Activated naive CD4-positive, alpha-beta T cell (primary cell): ENCODE measurements at places on chromosomes 12 and 14.

DNA sequence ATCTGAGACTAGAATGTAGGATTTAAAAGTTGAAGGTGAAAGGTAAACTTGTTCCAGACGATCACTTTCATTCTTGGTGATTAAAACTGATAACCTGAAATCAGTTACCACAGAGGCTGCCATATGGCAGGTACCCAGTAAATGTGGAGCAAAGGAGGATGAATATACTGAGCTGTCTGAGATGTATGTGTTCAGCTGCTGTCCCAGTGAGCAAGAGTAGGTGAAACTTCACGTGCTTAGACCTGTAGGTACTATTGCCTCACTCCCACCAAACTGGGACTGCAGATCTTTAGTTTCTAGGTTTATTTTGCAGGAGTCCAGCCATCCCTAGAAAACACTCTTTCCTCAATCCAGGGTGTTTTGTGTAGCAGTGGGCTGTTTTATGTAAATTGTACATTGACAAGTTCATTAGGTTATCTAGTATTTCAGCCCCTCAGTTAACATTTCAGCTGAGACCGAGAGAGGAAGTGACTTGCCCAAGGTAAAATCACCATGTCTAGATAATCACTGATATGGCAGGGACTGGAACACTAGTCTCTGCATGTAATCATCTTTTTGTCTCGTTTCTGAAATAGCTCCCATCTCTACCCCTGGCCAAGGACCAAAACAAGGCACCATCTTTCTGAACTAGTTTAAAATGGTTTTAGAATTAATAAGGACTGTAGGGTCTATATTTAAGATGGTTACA lies 62.7 kb downstream of the ATG14 start:
- no peak for DNase-seq

GRCh38 chr12:29763301-29763683 lies 20.4 kb downstream of the TMTC1 start:
- no peak for DNase-seq

GRCh38 chr14:37018571-37019240 lies 153.7 kb downstream of the SLC25A21 start:
- no peak for DNase-seq

DNA sequence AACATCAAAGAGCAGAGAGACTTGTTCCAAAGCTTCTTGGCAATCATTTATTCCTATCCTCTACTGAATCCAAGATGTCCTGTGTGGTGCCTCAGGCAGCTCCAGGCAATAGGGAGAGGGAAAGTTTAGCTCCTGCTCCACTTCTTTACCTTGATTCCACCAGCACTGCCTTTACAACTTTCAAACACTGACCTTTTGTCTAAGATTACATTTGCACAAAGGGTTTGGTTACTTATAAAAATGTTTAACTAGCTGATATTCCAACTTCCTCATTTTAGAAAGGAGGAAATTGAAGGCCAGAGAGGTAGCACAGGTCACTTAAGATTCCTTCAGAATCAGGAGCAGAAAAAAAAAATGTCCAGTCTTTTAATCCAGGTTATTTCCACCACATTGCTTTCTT lies 192.7 kb downstream of the BTG1 start:
- DNase-seq = no peak

DNA sequence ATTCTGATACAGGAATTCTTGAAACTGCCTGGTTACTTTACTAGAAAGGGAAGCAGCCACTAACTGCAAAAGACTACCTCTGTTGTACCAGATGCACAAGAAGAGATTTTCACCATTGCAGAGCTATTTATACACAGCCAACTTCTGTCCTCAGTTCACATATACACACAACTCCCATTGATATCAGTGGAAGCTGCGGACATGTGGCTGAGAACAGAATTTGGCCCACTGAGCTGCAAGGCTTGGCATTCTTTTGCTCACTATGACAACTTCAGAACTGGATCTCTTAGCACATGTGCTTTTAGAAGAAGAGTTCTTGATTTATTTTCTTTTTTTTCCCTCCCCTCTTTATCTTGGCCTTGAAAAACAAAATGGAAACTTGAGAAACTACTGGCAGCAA lies 28.3 kb downstream of the PTPRO start:
- no peak for DNase-seq

DNA sequence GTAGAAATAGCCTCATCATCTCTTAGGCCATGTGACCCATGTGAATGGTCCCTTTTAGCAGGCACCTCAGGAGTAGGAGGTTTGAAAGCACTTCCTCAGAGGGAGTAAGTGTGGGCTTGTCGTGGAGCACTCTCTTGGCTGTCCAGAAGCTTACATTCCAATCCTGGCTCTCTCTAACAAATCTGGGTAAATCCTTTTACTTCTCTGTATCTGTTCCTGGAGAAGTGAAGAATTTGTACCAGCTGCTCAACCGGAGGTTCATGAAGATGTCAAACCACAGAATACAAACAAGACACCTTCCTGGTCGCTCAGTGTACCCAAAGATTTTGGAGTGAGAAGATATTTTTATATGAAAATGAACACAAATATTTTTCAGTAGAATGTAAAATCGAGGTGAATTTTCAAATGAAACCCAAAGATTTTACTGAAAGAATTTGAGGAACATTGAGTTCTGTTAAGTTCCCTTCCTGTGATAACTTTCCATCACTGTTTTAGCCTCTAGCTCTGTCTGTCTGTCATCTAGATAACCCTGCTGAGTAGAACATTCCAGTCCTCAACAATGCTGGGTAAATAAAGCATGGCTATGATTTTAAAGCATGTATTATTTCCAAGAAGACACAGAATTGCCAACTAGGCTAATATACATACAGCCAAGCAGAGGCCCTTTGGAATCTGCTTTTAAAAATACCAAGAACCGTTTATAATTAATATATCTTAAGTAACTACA lies 263.9 kb upstream of the RGS6 start:
- no peak for DNase-seq

DNA sequence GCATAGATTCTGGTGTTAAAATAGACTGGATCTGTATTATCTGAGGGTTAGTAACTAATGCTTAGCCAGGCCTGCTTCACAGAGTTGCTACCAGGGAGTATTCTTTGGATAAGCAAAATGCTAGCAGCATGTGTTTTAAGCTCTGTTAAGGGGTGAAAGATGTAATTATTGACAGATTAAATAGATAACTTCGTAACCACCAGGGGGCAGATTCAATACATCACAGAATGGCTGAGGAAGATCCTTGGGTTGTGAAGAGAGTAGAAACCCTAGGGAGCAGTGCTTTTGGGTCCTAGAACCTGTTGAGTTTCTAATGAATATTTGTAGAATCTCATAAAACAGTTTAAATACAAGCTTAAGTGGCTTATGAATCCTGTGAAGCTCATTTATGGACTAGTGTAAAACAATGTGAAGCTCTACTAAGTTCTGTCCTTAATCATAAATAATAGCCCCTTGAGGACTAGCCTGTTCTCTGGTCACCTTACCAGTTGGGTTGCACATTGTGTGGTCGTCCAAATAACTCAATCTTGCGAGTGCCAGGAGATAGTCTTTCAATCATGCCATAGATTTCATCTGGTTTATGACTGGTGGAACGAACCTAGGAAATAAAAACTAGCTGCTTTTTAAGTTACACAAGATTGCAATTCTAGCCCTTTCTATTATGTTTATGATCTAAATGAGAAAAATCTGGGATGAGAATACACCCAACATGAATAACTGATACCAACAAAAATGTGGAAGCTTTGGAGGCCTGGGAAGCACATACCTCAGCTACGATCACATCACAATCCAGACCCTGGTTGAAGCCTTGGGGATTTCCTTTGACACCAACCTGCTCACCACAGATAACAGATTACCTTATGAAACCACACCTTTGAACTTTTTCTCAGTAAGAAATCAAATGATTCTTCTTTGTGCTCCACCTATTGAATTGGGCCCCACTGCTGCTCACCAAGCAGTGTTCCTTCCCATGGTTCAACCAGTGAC lies 12.3 kb downstream of the METTL3 start:
- no peak for DNase-seq

DNA sequence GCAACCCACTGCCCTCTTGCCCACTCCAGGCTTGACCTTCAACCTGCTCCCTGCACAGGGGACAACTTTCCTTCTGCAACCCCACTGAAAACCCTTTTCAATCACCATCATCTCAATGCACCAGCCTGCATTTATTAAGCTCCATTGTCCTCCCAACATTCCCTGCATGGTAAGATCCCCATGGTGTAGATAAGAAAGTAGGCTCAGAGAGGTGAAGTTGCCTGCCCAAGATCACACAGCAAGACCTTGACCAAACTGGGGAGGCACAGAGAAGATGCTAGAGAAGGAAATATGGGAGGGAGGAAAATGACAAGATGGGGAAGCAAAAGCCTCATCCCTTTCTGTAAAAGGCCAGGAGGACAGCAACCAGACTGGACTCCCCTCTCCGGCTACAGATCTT lies 9.8 kb downstream of the MSI1 start:
- DNase-seq = no peak

GRCh38 chr12:30796313-30796780 lies 41.6 kb upstream of the CAPRIN2 start:
- DNase-seq = no peak

- no peak for DNase-seq
Measured at GRCh38 chr12:33710548-33710947, 270.9 kb upstream of the SYT10 start.

GRCh38 chr14:97293659-97294058 lies 496.5 kb downstream of the VRK1 start:
- no peak for DNase-seq

DNA sequence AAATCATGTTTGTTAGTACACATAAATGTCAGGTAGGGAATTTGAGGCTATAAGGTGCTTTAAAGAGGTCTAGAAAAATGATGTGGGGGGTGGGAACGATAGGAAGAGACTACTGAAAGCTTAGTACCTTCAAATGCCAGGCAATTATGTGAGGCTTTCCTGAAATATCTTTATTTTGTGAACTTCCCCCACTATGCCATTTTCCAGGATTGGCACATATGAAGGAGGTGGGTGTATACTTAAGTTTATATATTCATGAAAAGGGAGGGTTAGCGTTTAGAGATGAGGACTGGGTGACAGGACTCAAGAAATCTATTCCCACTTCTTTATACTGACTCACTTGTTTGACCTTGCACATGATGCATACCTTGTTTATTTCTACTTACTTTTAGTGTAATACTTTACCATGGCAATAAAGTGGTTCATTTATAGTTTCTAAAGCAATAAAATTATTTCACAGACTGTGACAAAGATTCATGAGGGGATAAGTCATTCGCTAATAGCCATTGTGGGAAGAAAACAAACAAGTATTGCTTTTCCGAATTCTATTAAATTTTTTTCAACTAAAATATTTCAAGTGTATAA lies 77.1 kb downstream of the PLEKHA5 start:
- no peak for DNase-seq

DNA sequence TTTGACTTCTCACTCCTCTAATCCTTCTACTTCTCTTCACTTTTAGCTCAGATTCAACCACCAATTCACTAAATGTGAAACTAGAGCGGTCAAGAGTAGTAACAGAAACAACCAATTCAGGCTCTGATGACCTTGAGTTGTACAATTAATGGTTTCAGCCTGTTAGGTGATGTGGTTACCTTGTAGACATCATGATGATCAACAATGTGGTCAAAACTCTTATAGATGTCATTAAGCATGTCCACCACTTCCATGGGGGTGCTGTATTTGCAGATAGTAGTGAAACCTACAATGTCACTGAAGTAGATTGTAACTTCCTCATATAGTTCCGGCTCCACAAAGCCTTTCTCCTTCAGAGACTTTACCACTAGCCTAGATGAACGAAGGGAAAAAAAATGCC lies 54.1 kb upstream of the PLBD1 start:
- DNase-seq = no peak

- no peak for DNase-seq
Measured at GRCh38 chr12:68506619-68507018, 104.1 kb upstream of the RAP1B start.

GRCh38 chr12:52867642-52868041 lies 18.8 kb upstream of the KRT78 start:
- DNase-seq = no peak

DNA sequence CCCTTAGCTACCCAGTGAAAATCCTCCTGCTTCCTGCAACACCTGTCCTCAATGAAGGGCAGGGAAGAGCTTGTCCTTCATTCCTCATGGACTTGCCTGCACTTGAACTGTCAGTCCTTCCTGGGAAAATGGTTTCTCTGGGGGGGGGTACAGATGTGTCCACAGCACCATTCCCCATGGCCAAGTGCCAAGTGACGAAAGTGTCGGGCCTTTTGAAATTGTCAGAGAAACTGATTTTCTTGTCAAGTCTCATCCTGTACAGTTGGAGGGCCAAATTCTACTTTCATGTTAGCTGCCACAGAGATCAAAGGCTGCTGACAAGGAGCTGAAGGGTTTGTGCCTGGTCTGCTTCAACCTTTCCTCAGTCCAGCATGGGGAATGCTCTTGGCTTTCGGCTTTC lies 179.5 kb upstream of the PARP11 start:
- no peak for DNase-seq

DNA sequence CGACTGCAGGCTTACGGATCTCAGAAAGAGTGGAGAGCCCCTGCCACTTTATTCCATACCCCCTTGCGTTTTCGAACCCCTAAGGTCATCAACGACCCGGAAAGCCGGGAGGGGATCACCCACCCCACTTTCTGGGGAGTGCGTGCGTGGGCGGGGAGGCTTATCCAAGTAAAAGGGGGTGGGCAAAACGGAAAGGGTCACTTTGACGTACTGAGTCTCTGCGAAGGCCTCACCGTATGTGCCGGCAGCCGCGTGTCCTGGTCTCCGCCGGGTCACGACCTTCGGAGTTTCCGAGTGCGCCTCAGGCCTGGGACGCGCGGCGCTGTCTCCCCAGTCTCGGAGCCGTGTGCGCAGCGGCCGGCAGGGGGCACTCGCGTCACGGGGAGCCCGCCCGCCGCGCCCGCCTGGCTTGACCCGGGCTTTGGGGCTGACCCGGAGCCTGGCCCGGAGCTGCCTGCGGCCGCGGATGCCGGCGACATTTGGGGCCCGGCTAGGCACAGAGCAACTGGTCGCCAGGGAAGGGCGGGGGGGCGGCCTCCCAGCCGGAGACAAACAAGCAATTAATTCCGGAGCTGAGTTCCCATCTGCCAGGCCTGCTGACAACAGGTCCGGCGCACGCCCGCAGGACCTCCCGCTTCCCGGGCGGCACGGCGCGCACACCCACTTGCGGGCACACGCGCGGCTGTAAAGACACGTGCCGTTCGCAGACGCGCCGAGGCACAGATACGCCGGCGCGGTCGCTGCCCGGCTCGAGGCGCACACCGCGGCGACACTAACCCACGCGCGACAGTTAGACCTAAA lies 890 bp upstream of the KIF26A start:
- DNase-seq = peak; percentile 45

DNA sequence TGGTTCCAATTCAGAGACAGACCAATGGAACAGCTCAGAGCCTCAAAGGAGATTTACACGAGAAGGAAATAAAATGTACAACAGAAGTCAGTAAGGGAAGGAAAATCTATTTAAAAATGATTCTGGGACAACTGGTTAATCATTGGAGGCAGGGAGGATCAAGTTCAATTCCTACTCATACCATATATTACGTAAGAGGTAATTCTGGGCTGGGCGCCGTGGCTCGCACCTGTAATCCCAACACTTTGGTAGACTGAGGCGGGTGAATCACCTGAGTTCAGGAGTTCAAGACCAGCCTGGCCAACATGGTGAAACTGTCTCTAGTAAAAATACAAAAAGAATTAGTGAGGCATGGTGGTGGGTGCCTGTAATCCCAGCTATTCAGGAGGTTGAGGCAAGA lies 36.7 kb upstream of the PITPNM2 start:
- no peak for DNase-seq

GRCh38 chr12:116529048-116529447 lies 30.1 kb upstream of the MAP1LC3B2 start:
- DNase-seq = no peak

- no peak for DNase-seq
Measured at GRCh38 chr12:69897744-69898143, 72.7 kb downstream of the MYRFL start.

- DNase-seq = no peak
Measured at GRCh38 chr12:39105111-39105510, 199.7 kb upstream of the CPNE8 start.
